ENCODE measurements at places on chromosomes 3 and 15. TPM values are rescaled to one million over a fixed set of nuclear protein-coding genes. Genes with fewer than 3 reads are reported as not detected.

The PTPRG gene
- total RNA-seq, result 37.5 TPM

The EHD4 gene
- 128 TPM for total RNA-seq

- H3K4me3 ChIP-seq, result no peak overlapping the region
- no peak overlapping the region for H3K27ac ChIP-seq
- no peak for DNase-seq
Measured at GRCh38 chr15:26838742-26839460, 28.0 kb upstream of the GABRA5 start.

- DNase-seq, result peak; percentile 26
- H3K36me3 ChIP-seq, result no peaks in the 10 kb centered on the region
- H3K27ac ChIP-seq, result no peak overlapping the region
- H3K4me1 ChIP-seq, result no peaks in the 10 kb centered on the region
Measured at GRCh38 chr3:86563400-86563970, 427.5 kb downstream of the VGLL3 start.

GRCh38 chr15:31228980-31229826 is 97.4 kb upstream of the KLF13 start:
- H3K27me3 ChIP-seq, result peaks cover 2% of the 10 kb centered on the region
- H3K4me3 ChIP-seq, result no peak overlapping the region
- peaks cover 2% of the 10 kb centered on the region for H3K4me1 ChIP-seq
- DNase-seq, result no peak
- H3K27ac ChIP-seq, result no peak overlapping the region

Measured in endothelial cell of umbilical vein (primary cell).